Foreskin fibroblast (primary cell): ENCODE measurements at places on chromosomes 7 and 10.

DNA sequence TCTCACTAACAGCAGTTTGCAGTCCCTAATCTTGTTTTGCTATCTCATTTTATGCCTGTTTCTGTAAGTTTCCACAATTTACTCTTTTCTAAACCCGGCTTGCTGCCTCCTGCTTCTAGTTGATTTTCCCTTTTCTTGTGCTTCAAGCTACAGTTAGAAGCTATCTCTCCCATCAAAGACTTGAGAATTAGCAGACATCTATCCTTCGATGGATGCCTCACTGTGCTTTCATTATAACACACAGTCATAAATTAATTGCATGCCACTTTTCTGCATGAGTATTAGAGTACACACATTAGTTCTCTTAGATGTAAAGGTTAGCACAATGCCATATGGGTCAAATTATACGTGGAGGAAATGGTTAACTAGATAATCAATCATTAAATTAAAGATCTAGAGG, 48.7 kb downstream of the SEMA3A start:
- DNase-seq = no peak

GRCh38 chr10:77371848-77372799, 265.5 kb downstream of the KCNMA1 start:
- DNase-seq = no peak

- no peak for DNase-seq
Observed at GRCh38 chr7:29344334-29344978, 149.9 kb downstream of the CHN2 start.

DNA sequence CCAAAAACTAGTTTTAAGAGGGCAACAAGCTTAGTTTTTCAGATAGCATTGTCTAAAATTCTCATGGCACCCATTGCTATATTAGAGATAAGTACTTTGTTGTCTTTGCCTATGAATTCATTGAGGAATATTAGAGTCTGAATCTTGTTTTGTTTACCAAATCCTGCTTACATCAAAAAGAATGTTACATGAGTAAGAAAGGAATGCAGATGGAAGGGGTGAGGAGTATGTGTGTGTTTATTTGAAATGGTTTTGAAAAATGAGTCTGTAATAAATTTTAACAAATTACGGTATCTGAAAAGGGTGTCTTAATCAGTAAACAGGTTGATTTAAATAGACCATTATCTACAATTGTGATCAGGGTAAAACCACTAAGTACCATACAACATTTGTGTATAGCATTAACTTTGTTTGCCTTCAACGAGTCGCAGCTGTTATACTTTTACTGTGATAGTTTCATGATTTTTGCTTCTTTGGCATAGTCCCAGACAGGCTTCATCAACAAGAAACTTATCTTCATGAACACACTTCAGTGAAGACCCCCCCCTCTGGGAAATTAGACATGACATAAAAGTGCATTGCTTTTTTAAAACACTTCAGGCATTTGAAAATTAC, 1183.9 kb upstream of the C7orf33 start:
- no peak for DNase-seq

GRCh38 chr7:51428217-51428887, 111.7 kb upstream of the COBL start:
- no peak for DNase-seq
